CD8-positive, alpha-beta memory T cell (primary cell): ENCODE measurements at places on chromosomes 4 and X. TPM values are rescaled to one million over a fixed set of nuclear protein-coding genes. Genes with fewer than 3 reads are reported as not detected.

DNA sequence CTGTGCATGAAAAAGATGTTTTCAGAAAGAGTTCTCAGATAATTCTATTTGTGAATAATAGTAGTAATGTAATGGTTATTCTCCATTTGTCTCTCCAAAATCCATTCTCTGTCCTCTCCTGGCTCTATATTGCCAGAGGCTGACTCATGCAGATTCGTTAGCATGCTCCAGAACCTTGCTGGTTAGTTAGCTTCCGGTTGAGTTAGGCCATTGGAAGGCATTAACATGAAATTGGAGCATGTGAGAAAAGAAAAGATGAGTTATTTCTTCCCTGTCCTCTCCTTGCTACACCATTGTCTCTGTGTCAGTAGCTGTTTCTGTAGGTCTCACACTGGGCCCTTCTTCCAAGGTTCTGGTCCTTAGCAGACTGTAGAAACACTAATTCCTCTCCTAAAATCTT lies 23.5 kb upstream of the PRDM8 start:
- no peaks in the 10 kb centered on the region for H3K36me3 ChIP-seq
- H3K4me3 ChIP-seq: peak overlapping the region; percentile 2
- no peak overlapping the region for H3K27ac ChIP-seq
- peaks cover 43% of the 10 kb centered on the region for H3K4me1 ChIP-seq
- no peak for DNase-seq
- no peaks in the 10 kb centered on the region for H3K27me3 ChIP-seq

GRCh38 chrX:103330681-103331288 lies 746 bp downstream of the TCEAL7 start:
- H3K4me3 ChIP-seq: no peak overlapping the region
- DNase-seq: no peak
- no peaks in the 10 kb centered on the region for H3K4me1 ChIP-seq
- H3K36me3 ChIP-seq: no peaks in the 10 kb centered on the region
- no peak overlapping the region for H3K27ac ChIP-seq
- peaks cover 4% of the 10 kb centered on the region for H3K27me3 ChIP-seq

DNA sequence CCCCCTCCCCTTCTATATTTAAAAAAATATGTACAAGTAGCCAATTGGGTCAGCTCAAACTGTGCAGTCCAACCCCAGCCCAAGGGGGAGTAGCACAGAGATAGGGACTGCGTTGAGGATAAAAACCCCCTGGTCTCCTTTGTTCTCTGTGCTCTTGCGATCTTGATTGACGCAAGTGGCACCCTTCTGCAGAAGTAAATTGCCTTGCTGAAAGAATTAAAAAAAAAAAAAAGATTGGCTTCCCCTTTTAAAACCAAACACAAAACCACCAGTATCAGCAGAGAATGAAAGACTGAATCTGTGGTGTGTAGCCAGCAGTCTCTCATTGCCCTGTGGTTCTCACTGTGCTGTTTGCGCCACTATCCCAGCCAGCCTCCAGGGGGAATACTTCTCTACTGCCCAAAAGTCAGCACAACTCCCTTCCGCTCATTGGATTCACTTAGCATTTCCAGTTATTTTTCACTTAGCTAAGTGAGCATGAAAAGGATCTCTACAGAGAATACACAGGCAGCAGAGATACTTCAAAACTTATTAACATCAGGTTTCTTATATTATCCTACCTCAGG lies 29.7 kb downstream of the MANBA start:
- H3K36me3 ChIP-seq: no peaks in the 10 kb centered on the region
- H3K27me3 ChIP-seq: no peaks in the 10 kb centered on the region
- no peak for DNase-seq
- H3K27ac ChIP-seq: no peak overlapping the region

- DNase-seq: no peak
- H3K36me3 ChIP-seq: no peaks in the 10 kb centered on the region
These were observed 32.5 kb downstream of the HMGB3 start for GRCh38 chrX:151015684-151016083.

DNA sequence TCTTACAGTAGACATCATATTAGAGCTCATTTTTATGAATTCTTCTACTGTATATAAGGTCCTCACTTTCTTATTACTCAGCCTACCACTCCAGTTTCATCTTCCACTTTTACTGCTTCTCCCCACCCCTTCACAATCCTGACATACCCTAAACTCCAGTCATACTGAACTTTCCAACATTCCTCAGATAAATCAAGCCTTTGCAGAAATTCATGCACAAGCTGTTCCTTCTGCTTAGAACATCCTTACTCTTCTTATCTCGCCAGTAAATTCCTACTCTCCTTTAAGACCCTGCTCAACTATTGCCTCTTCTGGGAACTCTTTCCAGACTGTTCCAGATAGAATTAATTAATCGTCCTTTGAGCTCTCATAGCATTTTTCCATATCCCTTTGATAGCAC lies 24.8 kb downstream of the RTL9 start:
- no peak overlapping the region for H3K27ac ChIP-seq
- no peaks in the 10 kb centered on the region for H3K36me3 ChIP-seq
- H3K4me3 ChIP-seq: no peak overlapping the region
- H3K4me1 ChIP-seq: no peaks in the 10 kb centered on the region
- H3K27me3 ChIP-seq: no peaks in the 10 kb centered on the region

DNA sequence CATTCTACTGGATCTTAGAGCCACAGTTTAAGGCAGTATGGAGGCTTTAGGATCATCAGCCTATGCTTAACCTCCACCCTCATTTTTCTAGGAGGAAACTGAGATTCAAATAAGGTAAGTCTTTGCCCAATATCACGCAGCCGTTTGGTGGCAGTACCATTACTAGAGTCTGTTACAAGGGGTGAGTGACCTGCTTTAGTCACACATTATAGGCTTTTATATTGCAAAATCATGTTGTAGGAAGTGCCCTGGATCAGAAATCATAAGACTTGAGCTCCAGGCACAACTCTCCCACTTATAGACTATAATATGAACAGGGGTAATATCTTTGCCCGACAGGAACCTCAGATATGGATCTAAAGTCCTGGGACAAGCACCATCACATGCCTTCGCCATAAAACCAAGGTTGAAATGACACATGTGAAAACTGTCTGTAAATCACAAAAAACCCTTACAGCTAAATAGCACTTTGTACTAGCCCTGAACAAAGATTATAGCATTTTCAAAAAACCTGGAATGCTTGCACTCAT lies 19.2 kb downstream of the HPSE start:
- H3K27me3 ChIP-seq: no peaks in the 10 kb centered on the region
- H3K4me3 ChIP-seq: no peak overlapping the region
- peaks cover 10% of the 10 kb centered on the region for H3K36me3 ChIP-seq

GRCh38 chrX:129705377-129705925 lies 33.3 kb upstream of the XPNPEP2 start:
- no peaks in the 10 kb centered on the region for H3K36me3 ChIP-seq
- H3K4me1 ChIP-seq: no peaks in the 10 kb centered on the region
- no peaks in the 10 kb centered on the region for H3K27me3 ChIP-seq
- H3K27ac ChIP-seq: no peak overlapping the region
- no peak overlapping the region for H3K4me3 ChIP-seq

GRCh38 chrX:120361764-120362305 lies at the start of gene ATP1B4:
TSS of gene ATP1B4 (plus strand) at chrX:120362089. CDS start at chrX:120362169, 80 bp downstream.
- DNase-seq: no peak
- H3K36me3 ChIP-seq: no peaks in the 10 kb centered on the region
- H3K4me3 ChIP-seq: no peak within 1 kb of the TSS

DNA sequence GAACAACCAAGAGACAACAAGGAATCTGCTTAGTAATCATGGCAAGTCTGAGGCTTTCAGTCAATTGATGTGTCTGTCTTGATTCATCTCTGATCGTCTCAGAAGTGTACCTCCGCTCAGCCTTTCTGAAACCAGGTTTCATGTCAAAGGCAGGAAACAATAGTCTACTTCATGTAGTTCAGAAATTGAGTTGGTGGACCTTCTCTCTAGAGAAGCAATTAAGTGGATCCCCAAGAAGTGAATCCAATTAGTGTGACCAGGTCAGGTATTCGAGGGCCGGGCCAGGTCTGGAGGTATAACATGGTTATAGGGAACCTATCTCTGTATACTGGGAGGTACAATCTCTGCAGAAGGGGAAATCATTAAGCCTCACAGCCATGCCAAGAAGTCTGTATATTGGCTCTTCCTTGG lies 32.0 kb downstream of the DAPP1 start:
- H3K27me3 ChIP-seq: no peaks in the 10 kb centered on the region
- H3K36me3 ChIP-seq: no peaks in the 10 kb centered on the region
- H3K4me1 ChIP-seq: peaks cover 26% of the 10 kb centered on the region
- H3K4me3 ChIP-seq: no peak overlapping the region

- peaks cover 16% of the 10 kb centered on the region for H3K36me3 ChIP-seq
- H3K4me1 ChIP-seq: peaks cover 78% of the 10 kb centered on the region
- no peak for DNase-seq
- H3K27ac ChIP-seq: no peak overlapping the region
- H3K4me3 ChIP-seq: no peak overlapping the region
These were observed 8.9 kb downstream of the ADD1 start for GRCh38 chr4:2852481-2852921.

DNA sequence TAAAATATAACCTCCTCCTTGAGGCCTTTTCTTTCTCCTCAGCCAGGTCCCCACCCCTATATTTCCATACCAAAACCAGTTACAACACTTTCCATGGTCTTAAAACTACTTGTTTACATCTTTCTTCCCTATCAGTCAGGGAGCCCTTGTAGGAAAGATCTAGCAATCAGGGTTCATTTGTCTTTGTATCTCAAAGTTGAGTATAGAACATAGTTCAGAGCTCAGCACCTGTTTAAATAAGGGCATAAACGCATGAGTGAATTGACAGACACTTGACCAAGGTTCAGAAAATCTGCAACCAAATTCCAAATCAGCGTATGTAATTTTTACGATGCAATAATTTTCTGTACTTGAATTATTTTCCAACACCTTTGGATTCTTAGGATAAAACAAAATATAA lies 352.2 kb upstream of the MAGEB16 start:
- no peak for DNase-seq
- no peak overlapping the region for H3K27ac ChIP-seq
- no peaks in the 10 kb centered on the region for H3K36me3 ChIP-seq
- no peaks in the 10 kb centered on the region for H3K4me1 ChIP-seq
- H3K27me3 ChIP-seq: no peaks in the 10 kb centered on the region

DNA sequence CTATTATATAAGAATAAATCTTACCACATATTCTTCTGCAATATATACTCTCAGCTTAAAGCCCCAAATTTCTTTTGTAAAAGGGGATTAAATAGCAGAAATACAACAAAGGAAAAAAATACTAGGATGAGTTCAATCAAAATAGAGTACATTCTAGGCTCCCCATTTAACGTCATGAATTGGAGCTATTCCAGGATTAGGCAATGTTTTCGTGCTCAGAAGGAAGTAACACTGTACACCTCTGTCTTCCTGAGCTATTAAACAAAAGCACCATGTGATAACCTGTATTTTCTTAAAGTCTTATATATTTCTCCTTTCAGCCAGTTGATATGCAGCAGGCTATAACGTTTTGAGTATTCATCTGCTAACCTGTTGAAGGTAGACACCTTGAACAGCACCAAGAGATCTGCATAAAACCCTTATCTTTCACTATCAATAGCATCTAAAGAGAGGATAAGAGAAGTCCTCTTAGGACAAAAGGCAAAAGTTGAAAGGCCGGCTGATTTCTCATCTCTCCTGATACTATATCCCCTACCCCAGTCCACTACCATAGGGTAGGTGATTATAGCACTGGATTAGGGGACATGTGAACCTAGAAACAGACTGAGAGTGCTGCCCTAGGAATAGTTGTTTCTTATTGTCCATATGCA lies 31.5 kb downstream of the TEC start:
- H3K27me3 ChIP-seq: no peaks in the 10 kb centered on the region
- DNase-seq: no peak
- no peak overlapping the region for H3K4me3 ChIP-seq
- no peaks in the 10 kb centered on the region for H3K36me3 ChIP-seq
- H3K4me1 ChIP-seq: no peaks in the 10 kb centered on the region

DNA sequence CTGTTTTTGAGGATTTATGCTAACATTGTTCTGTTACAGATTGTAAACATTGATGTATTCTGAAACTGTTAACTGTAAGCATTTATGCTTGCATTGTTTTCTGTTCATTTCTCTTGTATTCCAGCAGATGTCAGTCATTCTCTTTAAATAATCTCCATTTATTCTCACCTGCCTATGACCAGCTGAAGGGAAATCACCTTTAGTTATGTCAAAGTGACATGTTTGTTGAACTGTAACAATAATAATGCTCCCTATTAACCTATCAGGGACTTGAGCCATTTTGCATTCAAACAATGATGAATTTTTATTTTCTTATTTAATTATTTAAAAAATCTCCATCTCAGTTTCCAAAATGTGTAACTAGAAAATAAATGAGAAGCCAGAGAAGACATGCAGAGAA lies 58.0 kb downstream of the SPCS3 start:
- H3K36me3 ChIP-seq: no peaks in the 10 kb centered on the region
- no peak overlapping the region for H3K4me3 ChIP-seq
- no peak overlapping the region for H3K27ac ChIP-seq

- no peak overlapping the region for H3K27ac ChIP-seq
- no peak for DNase-seq
- no peaks in the 10 kb centered on the region for H3K36me3 ChIP-seq
- no peaks in the 10 kb centered on the region for H3K4me1 ChIP-seq
These were observed 179.7 kb downstream of the STIM2 start for GRCh38 chr4:27040356-27040755.

GRCh38 chr4:17657090-17657489 lies 42.6 kb downstream of the MED28 start:
- no peaks in the 10 kb centered on the region for H3K4me1 ChIP-seq
- H3K27me3 ChIP-seq: no peaks in the 10 kb centered on the region
- H3K36me3 ChIP-seq: no peaks in the 10 kb centered on the region
- no peak for DNase-seq
- H3K27ac ChIP-seq: no peak overlapping the region

GRCh38 chrX:20680998-20681397 lies 414.3 kb upstream of the RPS6KA3 start:
- H3K4me1 ChIP-seq: no peaks in the 10 kb centered on the region
- no peaks in the 10 kb centered on the region for H3K36me3 ChIP-seq
- H3K4me3 ChIP-seq: no peak overlapping the region
- H3K27me3 ChIP-seq: no peaks in the 10 kb centered on the region
- DNase-seq: no peak

- DNase-seq: no peak
- H3K4me1 ChIP-seq: no peaks in the 10 kb centered on the region
- H3K4me3 ChIP-seq: no peak overlapping the region
- H3K27ac ChIP-seq: no peak overlapping the region
These were observed 234.2 kb upstream of the RPS6KA3 start for GRCh38 chrX:20500949-20501348.

DNA sequence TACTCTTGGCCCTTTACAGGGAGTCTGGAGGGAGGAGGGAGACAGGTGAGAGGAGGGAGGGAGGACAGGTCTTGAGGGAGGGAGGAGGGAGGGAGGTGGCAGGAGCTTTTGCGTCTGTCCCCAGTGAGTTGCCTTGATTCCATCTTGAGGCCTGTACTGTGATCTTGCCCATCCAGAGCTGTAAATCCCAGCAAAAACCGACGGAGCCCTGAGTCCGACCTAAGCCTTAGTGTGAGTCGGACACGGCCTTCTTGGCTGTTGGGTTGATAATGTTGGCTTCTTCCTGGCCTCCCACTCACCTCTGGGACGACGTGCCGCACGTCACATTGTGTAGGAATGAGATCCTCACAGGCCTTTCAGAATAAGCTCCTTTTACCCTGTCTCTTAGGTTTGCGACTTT lies 72.5 kb downstream of the RGS12 start:
- no peak for DNase-seq
- H3K27me3 ChIP-seq: no peaks in the 10 kb centered on the region
- no peaks in the 10 kb centered on the region for H3K36me3 ChIP-seq
- H3K27ac ChIP-seq: no peak overlapping the region
- no peak overlapping the region for H3K4me3 ChIP-seq
- peaks cover 21% of the 10 kb centered on the region for H3K4me1 ChIP-seq

The PABPC1L2A gene
- not detected for total RNA-seq

The ATOH1 gene
- not detected for total RNA-seq

The TKTL2 gene
- total RNA-seq: not detected

The TSPAN7 gene
- not detected for total RNA-seq

The GAB3 gene
- total RNA-seq: 6.2 TPM

The AREG gene
- 0.38 TPM for total RNA-seq

The MAGEA9 gene
- not detected for total RNA-seq

The IL21 gene
- 3.5 TPM for total RNA-seq

The VCX3B gene
- not detected for total RNA-seq

The UGT2A3 gene
- not detected for total RNA-seq

The MTMR8 gene
- total RNA-seq: 4.7 TPM

The MAP9 gene
- total RNA-seq: 12.0 TPM
